ENCODE measurements at places on chromosomes 7 and 10.

- DNase-seq, result no peak
Observed at GRCh38 chr7:145016068-145016467, 180.2 kb upstream of the TPK1 start.

- DNase-seq, result no peak
Observed at GRCh38 chr10:88392222-88392621, 190.9 kb downstream of the RNLS start.

- DNase-seq, result no peak
Observed at GRCh38 chr7:134710511-134710853, 63.8 kb downstream of the BPGM start.

DNA sequence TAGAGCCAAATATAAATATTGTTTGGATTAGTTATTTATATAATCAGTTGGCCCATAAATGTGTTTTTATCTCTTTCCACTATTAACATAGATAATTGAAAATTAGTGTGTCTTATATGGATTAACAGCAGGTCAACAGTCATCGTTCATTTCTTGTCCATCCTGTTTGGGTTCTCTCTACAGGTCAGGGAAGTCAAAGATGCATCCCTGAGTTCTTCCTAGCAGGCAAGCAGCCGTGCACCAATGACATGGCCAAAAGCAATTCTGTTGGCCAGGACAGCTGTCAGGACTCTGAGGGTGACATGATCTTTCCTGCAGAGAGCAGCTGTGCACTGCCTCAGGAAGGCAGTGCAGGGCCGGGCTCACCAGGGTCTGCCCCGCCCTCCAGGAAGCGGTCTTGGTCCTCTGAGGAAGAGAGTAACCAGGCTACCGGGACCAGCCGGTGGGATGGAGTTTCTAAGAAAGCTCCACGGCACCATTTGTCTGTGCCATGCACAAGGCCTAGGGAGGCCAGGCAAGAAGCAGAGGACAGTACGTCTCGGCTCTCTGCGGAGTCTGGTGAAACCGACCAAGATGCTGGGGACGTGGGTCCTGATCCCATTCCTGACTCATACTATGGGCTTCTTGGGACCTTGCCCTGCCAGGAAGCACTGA lies 15.9 kb downstream of the FBH1 start:
- no peak for DNase-seq

- no peak for DNase-seq
Observed at GRCh38 chr7:30249986-30250774, 34.2 kb upstream of the ZNRF2 start.

GRCh38 chr10:74150204-74150989 lies at the start of gene AP3M1:
Gene AP3M1, minus strand, starts transcription at chr10:74150828. Its CDS starts 12,449 bp downstream, at chr10:74138379.
- DNase-seq, result no peak

DNA sequence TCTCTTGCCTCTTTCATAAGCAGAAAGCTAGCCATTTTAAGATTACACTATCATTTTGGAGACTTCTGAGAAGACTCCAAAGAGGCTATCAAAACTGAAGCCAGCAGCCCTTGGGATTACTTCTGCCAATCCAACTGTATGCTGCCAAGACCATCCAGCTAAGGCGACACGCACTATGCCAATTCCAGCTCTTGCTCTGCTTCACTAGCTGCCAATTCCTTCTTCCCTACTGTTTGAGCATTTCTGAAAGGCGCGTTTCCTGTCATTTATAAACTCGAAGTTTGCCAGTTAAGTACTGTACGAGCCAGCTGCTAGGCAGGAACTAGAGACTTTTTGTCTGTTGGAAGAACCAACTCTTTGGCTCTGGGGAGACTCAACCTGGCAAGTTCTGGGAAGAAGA lies 36.5 kb downstream of the MALSU1 start:
- no peak for DNase-seq

DNA sequence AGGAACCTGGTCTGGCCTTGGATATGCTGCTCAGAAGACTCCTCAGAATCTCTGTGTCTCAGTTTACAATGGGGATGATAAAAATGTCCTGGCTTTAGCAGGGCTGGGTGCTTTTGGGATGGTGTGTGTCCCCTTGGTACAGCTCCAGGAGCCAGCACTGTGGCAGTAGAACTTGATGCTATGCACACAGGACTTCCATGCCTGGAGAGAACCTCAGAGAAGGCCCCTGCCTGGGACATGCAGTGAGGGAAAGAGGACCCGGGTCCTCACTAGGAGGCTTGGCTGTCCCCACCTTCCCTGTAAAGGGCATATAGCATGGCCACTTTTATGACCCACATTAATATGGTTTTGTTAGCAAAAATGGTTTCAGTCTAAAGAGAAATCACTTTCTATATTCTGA lies 100.5 kb downstream of the GLRX3 start:
- DNase-seq, result no peak

DNA sequence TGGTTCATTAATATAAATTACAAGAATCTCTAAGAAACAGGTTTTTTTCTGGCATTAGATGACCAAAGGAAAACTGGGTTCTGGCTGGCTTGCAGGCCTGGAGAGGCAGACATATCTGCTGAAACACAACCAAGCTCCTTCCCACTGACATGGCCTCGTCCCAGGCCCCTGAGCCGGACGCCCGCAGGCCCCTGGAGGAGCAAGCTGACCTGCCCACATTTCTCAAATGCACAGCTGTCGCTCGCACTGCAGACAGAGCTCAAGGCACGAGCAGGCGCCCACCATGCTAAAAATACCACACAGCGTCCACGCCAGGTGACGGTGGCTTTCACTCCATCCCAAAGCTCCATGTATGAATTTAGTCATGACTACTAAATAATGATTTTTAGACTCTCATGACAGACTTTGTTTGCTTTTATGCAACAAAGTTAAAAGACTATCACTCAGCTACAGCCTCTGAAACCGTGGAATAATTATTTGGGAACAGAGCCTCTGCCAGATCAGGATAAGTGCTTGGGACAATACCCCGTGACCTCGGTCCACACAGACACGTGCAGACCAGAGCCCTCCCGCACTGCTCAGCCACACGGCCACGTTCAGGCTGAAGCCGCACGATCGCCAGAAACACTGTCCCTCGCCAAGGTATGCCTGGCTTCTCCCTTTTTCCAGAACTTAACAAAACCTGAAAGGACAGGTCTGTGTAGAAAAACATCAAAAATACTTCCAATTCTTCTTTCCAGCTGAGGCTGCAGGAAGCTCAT lies 71.1 kb downstream of the DIP2C start:
- DNase-seq, result no peak

DNA sequence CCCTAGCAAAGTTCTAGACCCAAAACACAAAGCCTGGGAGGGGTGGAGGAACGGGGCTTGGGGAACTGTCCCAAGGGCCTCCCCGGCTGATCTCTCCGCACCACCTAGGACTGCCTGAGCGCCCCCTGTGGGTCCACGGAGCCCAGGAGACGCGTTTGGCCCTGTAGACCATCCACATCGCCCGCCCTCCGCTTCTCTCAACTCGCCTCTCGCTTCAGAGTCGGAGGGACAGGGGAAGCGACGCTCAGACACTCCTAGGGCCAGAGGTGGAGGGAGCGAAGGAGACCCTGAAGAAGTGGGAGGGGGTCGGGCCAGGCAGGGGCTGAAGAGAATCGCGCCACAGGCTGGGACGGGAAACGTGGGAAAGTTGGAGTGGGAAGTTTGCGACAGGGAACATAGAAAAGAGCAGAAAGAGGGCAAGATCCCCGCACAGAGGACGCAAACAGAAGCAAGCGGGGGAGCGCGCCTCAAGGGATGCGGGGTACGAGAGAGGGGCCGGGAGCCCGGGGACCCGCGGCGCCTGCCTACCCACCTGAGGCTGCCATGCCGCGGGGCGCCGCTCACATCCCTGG lies 378 bp downstream of the PIK3AP1 start:
- DNase-seq, result no peak

DNA sequence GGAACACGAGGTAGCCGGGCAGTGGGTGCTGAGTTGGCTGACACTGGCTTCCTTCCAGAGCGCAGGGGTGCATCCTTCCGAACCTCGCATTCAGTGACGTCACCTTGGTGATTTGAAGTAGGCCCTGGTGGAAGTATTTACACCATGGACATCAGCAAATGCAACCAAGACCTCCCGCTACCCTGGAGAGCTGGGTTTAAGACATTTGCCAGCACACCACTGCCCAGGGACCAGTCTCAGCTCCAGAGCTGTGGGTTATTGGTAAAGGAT lies 106.4 kb upstream of the GPR26 start:
- DNase-seq, result no peak

- no peak for DNase-seq
Observed at GRCh38 chr10:86671985-86672710, 3.8 kb downstream of the LDB3 start.

- DNase-seq, result no peak
Observed at GRCh38 chr7:128679920-128680319, 7.8 kb downstream of the GARIN1A start.

- DNase-seq, result no peak
Observed at GRCh38 chr7:44161371-44161770, 20.2 kb upstream of the MYL7 start.
